Left colon (tissue), 2 donors: ENCODE measurements at places on chromosomes 2 and 18. TPM values are rescaled to one million over a fixed set of nuclear protein-coding genes. Genes with fewer than 3 reads are reported as not detected.
A peak's percentile ranks its signal among the peaks of the same experiment; 100 is the strongest.

The ABCB11 gene
- 4.1 TPM for total RNA-seq

The VAMP8 gene
- 282 TPM for total RNA-seq

The TTR gene
- 1.2 TPM for total RNA-seq

GRCh38 chr2:58047961-58048360, 1.4 kb downstream of the VRK2 start:
- no peak for DNase-seq

DNA sequence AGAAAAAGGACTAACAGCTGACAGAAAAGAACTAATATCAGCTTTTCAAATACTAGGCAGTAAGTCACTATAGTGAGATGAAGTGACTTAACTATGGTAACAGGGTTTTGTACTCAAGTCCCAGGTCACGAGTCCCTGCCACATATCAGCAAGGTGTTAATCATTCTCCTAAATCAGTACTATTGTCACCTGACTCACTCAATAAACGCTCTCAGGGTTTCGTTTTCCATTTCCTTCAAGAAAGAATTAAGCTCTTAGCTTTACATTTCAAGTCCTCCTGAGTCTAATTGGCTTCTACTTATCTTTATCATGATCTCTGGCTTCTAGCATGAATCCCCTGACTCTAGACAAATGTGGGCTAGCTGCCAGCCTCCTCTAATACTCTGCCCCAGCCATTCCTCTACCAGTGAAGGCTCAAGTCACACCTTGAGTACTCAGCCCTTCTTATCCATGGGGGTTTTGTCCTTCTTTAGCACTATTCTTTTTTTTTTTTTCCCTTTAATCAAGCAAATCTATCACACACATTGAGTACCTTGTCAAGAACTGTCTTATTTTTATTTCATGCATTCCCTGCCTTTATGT, 20.0 kb downstream of the BUB1 start:
- peak; percentile 69 for DNase-seq

DNA sequence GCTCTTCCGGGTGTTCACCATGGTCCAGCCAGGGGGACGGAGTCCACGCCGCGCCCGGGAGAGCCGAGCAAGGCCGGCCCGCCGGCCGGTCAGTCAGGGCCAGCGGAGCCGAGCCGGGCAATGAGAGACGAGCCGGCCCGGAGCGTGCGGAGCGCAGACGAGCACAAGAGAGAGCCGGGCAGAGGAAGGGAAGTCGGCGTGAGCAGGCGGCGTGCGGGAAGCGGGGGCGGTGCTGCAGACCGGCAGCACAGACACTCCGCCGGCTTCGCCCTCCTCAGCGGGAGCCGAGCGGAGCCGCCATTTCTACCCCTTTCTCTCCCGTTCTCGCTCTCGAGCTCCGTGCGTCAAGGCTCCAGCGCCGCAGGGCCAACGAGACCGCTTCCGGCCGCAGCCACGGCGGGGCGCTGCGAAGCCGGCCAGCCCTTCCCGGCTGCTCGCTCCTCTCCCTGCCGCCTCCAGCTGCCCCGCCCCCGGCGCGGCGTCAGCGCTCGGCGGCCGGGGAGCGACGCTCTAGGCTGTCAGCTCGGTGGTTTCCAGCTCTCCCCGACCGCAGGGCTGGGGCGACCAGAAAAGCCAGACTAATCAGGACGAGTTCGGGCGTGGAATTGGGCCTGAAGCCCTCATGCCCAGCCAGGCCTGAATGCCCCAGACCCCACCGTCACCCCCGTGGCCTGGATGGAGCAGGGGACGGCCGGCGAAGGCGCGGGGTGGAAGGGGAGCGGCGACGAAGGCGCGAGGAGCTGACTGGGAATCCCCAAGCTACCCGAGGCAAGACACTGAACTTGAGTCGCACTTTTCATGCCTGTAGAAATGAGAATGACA, at the start of gene ATAD2B:
Gene ATAD2B (minus strand): TSS at position 374 of the 822 bp plus-strand sequence. CDS start 353 bp downstream, at position 21.
- DNase-seq = peak; percentile 83

- no peak for DNase-seq
Observed at GRCh38 chr2:204280262-204280668, 265.0 kb upstream of the PARD3B start.

GRCh38 chr2:159661286-159661685, 44.9 kb upstream of the BAZ2B start:
- DNase-seq = no peak

- DNase-seq = no peak
Observed at GRCh38 chr2:120826716-120827410, 91.2 kb downstream of the GLI2 start.
